NCI-H1417 treated with DMSO at 0.1 percent for 48 hours (cell line): ENCODE measurements at places on chromosomes 16 and 17.

DNA sequence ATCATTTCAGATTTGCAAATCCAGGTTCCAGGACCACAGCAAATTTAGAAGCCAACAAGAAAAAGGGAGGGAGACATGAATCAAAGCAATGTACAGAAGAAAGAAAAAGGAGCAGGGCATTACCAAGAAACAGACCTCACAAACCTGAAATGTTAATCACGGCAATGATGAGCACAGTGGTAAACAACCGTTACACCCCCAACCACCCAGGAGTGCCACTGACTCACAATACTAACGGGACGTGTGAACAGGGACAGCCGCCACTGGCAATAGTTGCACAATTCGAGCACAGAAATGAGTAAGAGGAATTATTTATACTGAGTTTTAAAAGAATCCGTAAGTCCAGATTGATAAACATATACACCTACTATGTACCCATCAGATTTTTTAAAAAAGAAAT, 13.8 kb downstream of the USP22 start:
- DNase-seq: no peak

DNA sequence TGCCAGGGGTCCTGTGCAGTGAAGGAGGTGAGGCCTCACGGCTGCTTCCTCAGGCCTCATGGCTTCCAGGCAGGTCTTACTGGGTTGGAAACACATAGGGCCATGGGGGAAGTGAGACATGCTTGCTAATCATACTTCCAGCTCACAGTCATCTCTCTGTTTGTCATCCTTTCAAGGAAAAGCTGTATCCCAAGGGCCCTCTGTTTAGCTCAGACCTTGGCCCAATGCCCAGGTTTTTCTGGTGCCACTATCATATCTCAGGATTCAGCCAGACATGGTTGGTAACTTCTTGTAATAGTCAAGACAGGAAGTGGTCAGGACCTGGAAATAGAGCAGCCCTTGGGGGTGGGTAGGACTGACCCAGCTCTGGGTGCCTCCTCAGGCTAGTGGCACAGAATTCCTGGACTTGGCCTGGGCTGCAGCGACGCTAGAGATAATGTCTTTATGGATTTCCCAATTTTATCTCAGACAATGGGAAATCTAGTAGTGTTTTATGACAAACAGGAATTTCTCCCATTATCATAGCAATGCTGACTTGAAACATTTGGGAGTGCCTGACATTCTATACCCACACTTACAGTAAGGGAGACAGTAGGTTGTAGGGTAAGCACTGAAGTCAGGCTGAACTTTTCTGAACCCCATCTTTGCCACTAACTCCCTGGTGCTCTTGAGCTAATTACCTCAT, 13.5 kb upstream of the ITGB3 start:
- no peak for DNase-seq

- no peak for DNase-seq
Observed at GRCh38 chr17:48563385-48563838, 14.7 kb downstream of the HOXB4 start.

GRCh38 chr17:46894476-46895151, 28.3 kb upstream of the GOSR2 start:
- DNase-seq: no peak

DNA sequence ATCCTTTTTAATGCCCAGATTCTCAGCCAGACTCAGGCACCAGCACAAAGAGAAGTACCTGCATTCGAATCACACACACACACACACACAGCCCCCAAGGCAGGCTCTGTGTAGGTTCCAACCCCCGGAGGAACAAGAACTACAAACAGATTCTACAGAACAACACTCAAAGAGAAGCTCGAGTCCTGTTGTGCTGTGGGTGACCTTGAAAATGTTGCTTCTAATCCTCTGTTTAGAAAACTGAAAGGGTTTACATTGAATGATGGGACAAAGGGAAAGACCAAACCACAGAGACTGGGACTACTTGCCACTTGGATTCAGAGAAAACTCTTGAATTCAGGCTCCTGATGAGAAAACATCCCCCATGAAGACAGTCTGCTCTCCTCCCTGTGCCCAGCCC, 568.8 kb upstream of the C16orf82 start:
- DNase-seq: no peak

- no peak for DNase-seq
Observed at GRCh38 chr16:20948444-20948843, 47.9 kb downstream of the LYRM1 start.

- DNase-seq: no peak
Observed at GRCh38 chr16:57043248-57043647, 49.1 kb upstream of the CPNE2 start.

DNA sequence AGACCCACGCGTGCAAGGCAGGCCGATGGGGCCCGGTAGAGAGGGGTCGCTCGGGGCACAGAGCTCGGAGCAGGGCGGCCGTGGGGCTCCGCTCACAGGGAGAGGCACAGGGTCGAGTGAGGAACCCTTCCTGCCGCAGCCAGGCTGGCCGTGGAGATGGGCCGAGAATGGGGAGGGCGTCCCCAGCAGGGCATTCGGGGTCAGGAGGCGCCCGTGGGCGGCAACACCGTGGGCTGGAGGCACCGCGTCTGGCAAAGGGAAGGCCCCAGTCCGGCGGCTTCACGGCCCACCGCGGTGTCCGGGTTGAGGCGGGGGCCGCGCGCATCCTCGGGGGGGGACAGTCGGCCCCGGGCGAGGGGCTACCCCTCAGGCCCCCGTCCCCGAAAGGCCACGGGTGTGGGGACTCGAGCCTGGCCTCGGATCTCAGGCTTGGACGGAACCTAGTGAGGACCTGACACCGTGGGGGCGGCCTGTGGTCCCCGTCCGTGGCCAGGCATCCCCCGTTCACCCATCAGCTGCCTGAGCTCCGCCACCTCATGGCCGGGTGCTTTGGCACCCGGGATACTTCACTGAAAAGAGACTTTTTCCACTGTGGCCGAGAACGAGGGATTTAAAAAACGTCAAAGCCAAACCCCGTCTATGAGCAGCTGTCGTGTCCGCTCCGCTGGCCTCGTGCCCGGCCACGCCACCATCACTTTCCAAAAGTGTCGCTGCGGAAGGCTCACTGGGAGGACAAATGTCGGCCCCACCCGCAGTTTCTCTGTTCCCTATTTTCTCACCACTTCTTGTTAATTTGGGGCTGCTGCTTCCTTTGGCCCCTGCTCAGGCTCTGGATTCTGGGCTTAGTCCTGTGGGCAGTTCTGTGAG, 73.6 kb downstream of the METRNL start:
- no peak for DNase-seq

GRCh38 chr17:39080421-39081078, 70.9 kb downstream of the PLXDC1 start:
- no peak for DNase-seq
